Activated T-helper 1 cell treated with anti-CD3 and anti-CD28 coated beads, Interleukin-2, amount 50 U/mL, for 16 hours (primary cell): ENCODE measurements at places on chromosomes 6 and 20.

- no peak for DNase-seq
Measured at GRCh38 chr6:139017227-139017626, 11.3 kb upstream of the ABRACL start.

GRCh38 chr6:36963451-36964290 lies 9.1 kb downstream of the PI16 start:
- no peak for DNase-seq

DNA sequence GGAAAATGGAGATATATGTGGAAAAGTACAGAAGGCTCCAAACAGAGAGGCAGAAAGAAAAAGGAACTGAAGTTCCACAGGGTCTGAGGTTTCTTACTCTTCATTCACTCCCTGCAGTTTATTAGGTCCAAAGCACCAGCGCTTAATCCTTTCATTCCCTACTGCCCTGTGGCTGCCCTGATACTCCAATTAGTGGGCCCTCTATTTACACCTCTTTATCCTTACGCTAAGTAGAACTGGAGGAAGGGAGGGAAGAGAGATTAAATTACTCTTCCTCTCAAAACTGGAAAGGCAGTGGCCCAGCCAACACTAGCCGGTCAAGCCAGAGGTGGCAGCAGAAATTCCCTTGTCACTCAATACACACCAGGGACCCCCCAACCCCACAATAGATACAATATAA lies 20.4 kb downstream of the TRERF1 start:
- no peak for DNase-seq

- no peak for DNase-seq
Measured at GRCh38 chr6:90619221-90619620, 32.3 kb upstream of the MAP3K7 start.

DNA sequence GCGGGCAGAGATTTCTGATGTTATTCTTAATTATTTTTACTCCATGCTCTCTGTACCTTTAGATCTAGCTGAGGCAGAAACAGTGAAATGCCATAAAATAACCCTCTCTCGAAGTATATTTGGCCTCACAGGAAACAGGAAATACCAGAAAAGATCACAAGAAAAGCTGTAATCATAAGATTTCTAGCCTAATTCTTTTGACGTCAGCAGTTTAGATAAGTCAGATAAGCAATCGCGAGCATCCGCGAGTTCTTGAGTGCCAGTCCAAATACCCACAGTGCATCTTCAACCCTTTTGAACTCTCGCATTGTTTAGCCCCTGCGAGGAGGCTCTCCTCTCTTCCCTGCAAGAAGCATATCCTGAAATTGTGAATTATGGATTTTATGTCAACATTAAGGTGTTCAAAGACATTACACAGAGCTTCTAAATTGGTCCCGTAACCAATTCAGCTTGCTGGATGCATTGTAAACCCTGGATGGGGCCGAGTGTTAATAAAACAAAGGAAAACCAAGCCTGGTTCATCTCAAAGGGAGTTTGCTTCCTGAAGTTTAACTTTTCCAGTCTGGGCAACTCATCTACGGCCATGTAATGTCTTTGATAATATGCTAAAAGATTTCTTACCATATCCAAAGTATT lies 198.9 kb downstream of the MTFR2 start:
- DNase-seq: no peak

DNA sequence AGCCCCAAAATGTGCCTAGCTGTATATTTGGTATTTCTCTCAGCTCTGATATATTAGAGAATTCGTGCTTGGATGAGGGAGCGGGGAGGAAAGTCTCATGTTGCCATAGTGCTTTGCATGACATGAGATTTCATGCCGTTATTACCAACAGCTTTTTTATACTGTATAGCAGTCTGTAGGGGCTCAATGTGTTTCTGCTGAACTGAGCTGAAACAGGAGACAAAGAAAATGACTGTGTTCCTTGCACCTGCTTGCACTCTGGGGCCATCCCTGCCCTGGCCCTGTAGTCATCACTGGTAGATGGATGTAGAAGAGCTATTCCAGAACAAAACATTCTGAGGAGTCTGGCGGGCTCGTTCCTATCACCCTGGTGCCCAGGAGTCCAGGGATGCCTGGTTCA lies 128.0 kb upstream of the SASH1 start:
- no peak for DNase-seq

DNA sequence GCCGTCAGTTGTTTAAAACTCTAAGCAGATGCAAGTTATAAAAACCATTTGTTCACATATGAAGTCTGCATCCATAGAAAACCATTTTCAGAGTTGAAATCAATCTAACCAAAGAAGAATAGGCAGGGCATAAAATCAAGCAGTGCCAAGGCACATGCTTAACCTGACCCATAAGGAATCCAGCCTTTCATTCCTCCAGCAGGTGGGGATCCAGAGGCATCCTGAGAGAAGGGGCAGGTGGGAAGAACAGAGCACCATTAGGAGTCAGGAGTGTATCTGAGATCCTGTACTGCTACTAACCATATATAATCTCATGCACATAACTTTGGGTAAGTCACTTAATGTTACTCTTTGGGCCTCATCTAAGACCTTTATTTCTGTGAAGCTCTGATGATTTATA lies 29.4 kb upstream of the FOXO3 start:
- DNase-seq: no peak

DNA sequence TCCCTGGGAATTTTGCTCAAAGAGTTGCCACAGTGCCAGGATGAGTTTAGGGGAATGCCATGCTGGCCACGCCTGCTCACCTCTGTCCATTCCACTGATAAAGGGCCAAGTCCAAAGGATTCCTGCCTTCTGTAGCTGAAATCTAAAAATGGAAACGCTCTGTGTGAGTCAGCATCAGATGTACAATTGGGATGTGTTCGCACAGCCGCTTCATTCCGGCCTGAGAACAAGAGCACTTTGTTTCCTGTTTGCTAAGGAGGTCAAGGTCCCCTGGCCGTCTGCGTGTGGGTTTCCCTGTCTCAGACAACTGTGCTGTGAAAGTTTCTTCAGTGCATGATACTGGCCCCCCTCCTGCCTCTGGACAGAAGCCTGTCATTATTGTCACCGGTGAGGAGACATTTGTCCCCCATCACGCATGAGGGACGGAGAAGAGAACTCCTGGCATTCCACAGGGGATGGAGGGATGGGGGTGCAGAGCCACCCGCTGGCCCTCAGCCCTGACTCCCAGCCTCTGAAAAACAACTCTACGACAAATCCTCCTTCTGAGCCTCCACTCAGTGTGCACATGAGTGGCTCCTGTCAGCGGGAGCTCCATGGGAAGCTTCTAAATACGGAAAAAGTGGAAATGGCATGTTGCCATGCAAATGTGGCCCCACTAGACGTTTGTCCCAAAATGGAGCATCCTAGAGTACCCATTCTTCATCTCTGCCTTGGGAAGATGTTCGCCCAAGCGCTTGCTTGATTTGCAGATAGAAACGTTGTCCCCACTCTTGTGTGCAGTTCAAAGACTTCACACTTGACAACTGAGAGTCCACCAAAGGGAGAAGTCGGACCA lies 143.5 kb upstream of the AFDN start:
- DNase-seq: no peak

DNA sequence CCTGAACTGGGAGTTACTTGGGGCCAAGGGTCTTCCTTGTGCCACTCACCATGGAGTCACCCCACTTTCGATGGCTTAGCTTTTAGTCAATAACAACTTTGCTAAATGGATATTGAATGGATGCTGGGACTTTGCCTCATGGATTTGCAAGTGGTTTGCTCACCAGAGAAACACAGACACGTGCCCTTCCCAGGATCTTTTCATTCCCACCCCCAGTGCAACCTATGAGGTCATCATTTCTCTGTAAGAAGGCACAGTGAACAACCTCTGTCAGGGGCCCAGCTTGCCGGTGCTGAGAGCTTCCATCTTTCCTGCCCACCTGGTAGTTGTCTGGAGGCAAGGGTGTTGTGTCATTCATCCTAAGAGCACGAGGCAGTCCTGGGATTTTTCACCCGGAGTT lies 256.8 kb upstream of the PMEPA1 start:
- DNase-seq: no peak

DNA sequence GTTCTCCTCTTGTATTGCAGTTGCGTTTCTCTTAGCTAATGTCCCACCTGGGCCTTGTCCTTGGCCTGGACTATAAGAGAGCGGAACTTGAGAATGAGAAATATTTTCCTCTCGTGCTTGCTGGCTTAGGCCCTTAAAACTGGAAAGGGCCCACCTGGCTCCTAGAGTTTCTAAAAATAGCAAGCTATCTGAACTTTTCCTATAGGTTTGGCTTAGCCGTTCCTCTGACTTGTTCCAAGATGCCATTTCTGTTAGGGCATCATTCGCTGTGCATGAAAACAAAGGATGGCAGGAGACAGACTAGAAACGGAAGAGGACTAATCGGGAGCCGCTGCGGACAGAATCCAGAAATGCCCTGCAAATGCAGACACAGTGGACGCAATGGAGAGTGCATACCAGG lies 4.5 kb downstream of the RIPOR3 start:
- no peak for DNase-seq

- DNase-seq: no peak
Measured at GRCh38 chr20:19821606-19822005, 63.5 kb downstream of the RIN2 start.

DNA sequence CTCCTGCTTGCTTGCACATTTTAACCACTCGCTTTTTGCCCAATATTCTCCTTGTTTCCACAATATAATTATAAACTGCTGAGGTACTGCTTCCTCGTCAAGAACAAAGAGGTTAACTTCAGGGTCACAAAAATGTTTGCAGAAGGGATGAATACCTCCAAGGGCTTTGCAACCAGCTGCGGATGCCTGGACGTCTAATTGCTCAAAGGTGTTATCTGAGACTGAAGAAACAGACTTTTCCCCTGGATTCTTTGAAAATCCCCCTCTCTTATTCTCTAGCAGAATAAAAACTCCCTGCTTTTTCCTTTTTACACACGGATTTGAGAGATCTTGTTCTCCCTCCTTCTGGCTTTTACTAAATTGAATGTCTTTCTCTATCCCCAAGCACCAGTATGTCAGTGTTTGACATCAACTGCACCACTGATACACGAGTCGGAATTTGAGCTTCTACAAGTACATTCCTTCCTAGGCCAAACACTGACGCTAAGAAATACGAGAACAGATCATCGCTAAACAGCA lies 336 bp upstream of the SMPDL3A start:
- no peak for DNase-seq

DNA sequence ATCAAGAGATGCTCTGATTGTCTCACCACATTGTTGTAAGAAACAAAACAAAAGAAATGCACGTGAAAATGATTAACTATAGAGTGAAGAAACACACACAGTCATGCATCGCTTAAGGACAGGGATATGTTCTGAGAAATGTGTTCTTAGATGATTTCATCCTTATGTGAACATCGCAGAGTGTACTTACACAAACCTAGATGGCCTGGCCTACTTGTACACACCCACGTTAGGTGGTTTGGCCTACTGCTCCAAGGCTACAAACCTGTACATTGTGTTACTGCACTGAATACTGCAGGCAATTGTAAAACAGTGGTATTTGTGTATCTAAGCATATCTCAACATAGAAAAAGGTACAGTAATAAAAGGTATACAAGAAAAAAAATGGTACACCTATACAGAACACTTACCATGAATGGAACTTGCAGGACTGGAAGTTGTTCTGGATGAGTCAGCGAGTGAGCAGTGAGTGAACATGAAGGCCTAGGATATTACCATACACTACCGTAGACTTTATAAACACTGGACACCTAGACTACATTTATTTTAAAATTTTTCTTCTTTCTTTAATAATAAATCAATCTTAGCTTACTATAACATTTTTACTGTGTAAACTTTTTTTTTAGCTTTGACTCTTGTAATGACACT lies 48.6 kb downstream of the FKBP5 start:
- no peak for DNase-seq

GRCh38 chr20:38838326-38838725 lies 32.8 kb downstream of the PPP1R16B start:
- DNase-seq: no peak

DNA sequence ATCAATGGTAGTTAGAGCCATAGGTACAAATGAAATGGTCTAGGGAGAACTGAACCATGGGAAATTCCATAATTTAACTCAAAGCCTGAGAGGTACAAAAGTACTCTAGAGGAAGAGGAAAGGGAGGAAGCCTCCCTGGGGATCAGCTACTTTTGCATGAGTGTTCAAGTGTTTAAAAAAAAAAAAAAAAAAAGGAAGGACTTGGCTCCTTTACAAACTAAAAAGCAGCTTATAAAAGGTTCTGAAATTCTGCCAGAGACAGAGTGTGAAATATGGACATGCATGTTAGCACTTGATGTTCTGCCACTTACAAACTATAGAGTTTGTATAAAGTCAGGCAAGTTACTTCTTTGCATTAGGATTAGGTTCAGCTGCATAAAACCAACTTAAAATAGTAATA lies 290.0 kb downstream of the TBC1D7 start:
- no peak for DNase-seq

- no peak for DNase-seq
Measured at GRCh38 chr6:37669306-37669705, 28.4 kb downstream of the MDGA1 start.

GRCh38 chr6:135403584-135403983 lies 94.0 kb downstream of the AHI1 start:
- DNase-seq: no peak

- no peak for DNase-seq
Measured at GRCh38 chr6:95286874-95287273, 290.5 kb upstream of the MANEA start.

DNA sequence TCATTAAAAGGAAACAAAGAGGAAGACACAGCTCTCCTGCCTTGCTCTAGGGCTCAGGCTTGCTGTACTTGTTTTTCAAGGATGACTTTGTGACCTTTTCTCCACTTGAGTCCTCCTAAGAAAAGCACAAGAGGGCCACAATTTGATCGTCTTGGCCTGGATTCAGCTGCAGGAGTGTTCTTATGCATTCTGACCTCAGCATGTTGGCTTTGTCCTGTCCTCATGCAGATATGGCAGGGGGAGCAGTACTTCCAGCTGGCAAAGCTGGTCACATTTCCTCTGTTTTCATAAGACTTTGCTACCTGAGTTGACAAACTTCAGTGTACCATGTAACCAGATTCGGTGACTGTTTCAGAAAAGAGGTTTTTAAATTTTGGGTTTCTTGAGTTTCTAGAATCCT lies 30.8 kb downstream of the KDM1B start:
- no peak for DNase-seq

DNA sequence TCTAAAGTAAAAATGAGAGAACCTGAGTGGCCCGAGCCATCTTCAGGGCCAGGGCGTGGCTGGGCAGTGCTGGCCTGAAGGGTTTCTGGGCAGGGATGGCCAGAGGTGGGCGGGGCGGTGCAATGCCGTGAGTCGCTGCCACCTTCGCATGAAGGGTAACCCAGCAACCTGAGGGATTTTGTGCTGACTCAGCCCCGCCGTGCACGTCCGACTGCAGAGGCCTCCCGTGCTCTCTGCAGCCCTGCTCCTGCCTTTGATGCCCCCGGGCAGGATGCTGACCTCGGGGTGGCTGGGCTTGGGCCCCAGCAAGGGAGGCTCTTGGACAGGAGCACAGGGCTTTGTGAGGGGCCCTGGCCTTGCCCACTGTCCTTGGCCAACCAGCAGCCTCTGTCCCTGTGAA lies 81.7 kb upstream of the GATA5 start:
- DNase-seq: no peak
